ENCODE measurements at places on chromosomes 5 and 9.

DNA sequence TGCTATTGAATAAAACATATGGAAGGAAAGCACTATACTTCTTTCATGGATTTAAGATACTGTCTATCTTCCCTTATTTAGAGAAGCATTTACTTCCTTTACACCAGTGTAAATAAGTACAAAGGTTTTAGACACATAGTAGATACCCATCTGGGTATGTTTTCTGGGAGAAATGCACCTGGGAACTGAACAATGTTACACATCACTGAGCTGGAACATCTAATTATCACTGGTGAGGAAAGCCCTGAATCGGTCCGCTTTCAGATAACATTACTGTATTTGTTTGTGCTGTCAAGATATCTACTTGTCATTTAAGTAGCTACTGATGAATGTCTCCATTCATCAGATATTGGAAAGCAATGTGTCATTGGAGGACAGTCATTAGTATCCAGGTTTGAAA lies 964.7 kb upstream of the PTPRD start:
- no peak for DNase-seq

DNA sequence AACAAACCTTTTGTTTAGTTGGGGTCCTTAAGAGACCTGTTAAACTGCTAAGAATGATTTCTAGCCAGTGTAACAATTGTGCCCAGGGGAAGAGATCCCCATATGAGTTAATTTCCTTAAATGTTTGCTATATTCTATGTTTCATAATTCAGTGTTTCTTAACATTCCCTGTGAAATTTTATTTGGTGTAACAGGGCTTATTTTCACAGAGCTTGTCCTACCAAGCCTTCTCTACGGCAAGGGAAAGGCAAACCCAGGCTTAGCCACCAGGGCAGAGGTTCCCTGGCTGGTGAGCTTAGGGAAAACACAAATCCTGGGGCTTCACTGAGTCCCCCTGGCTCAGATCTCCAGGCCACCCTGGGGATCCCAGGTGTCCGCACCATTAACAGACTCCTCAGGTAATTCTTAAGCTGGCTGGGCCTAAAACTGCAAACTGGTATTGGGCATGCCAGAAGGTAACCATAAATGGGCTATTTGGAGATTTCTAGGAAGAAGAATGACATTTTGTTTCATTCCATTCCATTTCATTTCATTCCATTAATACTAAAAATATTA lies 17.0 kb upstream of the LCP2 start:
- no peak for DNase-seq

DNA sequence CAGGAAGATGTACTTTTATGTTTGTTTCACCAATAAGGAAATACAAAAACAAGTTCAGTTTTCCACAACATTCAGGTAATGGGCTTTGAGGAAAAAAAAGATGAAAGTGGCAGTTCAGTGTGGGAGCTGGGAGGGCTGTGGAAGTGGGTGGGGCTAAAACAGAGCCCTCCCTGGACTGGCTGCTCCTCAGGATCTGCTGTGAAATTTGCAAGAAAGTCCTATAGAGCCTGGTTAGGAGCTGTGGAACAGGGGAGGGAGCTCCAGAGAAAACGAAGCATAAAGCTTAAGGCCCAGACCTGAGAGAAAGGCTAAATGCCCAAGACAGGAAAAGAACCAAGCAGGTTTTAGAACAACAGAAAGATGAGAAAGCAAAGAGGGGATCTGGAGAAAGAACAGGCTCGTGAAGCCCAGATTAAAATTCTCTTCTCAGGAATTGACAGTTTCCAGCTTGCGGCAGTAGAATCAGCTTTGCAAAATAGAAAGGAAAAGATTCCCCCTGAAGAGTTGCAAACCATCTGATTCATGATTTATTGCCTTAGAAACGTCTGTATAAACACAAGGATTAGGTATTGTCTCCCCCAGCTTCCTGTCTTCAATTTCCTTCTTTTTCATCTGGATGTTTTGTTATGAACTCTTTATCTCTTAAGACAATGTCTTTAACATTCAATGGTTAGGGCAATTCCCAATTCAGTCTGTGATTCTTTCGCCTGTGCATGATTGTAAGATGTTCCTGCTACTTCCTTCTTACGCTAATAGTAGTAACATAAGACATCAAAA lies 26.3 kb upstream of the CRHBP start:
- no peak for DNase-seq

DNA sequence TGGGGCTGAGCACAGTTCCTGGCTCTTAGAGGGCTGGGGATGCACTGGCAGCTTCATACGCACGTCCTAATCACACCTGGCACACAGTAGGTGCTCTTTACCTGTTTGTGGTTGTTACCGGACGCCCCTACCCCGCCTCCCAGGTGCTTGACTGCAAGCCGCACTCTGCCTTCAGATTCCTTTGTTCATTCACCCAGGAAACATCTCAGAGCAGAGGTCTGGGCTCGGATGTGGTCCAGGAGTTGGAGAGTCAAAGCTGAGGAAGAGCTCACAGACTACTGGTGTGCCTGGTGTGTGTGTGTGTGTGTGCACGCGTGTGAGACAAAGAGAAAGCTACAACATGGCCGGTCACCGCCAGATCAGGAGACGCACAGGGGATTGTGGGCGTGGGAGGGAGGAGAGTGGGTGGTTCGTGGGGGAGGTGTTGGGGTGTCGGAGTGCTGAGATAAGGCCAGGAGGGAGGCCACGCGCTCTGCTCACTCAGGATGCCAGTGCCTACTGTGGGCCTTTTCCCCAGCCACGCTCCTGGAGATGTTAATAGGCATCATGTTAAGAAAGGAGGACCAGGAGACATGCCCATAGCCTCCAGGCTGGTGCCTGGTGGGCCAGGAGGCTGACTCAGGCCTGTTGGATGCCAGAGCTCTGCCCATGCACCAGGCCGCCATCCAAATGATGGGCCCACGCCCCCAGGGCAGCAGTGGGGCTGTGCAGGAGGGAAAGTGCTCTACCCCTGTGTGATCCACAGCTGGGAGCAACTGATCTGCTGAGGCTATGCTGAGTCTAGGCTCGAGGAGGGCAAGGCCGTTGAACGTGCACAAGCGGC lies 39.9 kb downstream of the CRB2 start:
- no peak for DNase-seq

DNA sequence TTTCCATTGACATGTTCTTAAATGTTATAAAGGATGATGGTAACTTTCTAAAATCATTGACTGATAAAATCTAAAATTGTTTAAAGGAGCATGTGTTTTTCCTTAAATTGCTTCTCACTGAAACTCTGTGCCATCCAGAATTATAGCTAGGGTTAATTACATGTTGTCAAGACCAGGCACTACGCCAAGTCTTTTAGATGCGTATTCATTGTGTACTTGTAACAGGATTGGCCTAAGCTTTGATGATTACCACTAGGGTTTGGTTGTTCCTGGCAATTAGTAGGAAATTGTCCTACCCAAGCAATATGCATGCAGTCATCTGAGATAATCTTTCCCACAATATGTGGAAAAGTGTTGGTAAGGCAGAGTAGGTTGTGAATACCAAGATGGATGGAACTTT lies 43.8 kb downstream of the PRKACG start:
- peak; percentile 68 for DNase-seq

- no peak for DNase-seq
Observed at GRCh38 chr9:8874482-8874881, 1074.9 kb upstream of the DMAC1 start.

DNA sequence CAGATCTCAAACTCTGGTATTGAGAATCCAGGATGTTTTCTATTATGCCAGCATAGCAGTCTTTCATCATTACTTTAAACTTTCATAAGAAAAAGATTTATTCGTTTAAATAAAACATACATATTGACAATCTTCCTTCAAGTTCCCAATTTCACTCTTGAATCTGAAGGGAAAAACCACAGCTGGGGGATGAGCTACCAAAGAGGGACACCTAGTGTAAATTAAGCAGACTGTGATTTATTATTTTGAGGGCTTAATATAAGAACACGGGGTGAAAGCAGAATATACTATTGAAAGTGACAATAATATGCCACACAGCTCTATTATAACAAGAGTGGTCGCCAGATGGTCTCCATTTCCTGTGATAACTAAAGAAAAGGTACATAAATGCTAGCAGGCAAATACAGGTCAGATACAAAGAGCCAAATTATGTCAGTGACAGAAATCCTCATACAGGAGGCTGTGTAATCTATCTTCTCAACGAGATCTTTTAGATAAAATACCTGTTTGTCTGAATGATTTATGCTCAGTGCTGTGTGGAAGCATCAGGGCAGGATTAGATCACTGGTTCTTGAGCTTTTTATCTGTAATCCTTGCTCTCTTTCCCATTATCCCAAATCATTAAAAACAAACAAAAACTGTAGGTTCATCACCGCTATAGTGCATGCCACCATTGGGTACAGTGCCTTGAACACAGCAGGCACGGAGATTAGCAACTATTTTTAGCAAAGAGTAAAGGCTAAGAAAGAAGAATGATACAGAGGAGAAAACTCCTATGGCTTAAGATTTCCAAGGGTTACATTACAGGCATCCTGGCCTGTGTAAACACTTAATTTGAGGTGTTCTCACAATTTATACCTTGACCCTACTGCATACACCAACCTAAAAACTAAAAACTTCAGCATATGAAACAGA lies 116.6 kb downstream of the DROSHA start:
- no peak for DNase-seq
